ENCODE measurements at places on chromosomes 3 and 15.

DNA sequence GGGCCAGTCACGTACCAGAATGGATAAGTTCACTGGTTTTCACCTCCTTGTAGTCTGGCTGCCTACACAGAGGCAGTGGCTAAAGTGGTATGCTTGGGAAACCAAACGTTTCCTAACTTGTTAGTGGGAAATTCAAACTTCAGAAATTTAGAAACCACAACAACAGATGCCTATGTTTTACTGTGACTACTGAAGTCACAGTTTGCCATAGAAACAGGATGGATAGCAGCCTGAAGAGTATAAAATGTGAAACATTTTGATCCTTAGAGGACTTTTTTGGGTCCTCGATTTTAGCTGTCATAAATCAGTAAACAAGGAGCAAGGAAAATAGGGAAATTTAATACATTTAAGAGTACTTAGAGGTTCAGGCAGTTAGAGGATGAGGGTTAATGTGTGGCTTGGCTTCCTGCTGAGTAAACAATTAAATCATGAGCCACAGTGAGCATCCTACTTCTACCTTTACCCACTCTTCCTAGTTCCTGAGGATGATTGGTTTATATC is 48.6 kb downstream of the CMSS1 start:
- peak; percentile 72 for DNase-seq

DNA sequence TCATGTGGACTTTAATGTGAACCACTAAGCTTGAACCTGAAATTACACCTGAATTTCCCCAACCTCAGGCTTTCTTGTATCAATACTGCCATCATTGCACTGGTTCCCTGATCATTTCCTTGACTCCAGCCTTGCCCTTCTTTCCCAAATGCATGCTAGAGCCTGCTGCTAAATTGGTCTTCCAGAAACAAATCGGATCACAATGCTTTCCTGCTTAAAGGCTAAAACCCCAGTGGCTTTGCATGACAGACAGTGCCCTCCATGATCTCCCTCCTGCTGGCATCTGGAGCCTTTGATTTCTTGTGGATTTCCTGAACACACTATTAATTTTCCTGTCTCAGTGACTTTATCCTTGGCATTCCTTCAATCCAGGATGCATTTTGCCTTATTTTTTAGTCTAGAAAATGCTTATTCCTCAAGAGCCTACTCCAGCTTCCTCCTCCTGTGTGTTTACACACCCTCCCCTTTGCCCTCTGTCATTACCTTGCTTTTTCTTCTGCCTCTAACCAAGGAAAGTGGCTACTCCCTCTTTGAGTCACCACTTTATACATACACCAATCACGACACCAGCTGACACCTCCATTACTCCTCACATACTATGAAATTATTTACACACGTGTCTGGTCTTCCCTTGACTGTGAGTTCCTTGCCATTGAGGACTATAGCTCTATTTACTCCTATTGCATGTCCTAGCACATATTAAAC is 214.6 kb downstream of the KCNAB1 start:
- DNase-seq: no peak

GRCh38 chr15:44654858-44655257 is 8.6 kb downstream of the SPG11 start:
- DNase-seq: peak; percentile 63

DNA sequence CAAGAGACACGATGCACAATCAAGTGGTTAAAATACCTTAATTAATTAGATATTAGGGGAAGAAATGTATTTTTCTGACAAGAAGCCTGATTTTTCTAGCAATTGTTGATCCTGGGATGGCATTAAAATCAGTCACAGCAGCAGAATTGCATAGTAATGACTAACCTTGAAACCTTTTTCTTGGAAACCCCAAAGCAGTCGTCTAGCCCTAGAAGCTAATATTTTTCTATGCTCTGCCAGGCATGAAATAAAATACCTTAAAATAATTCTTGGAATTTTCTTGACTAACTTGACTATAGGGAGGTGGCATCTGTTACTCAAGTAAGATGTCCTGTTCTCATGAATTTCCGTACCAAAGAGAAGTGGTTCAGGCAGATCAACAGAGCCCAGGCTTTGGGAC is 204.1 kb downstream of the THRB start:
- peak; percentile 37 for DNase-seq

DNA sequence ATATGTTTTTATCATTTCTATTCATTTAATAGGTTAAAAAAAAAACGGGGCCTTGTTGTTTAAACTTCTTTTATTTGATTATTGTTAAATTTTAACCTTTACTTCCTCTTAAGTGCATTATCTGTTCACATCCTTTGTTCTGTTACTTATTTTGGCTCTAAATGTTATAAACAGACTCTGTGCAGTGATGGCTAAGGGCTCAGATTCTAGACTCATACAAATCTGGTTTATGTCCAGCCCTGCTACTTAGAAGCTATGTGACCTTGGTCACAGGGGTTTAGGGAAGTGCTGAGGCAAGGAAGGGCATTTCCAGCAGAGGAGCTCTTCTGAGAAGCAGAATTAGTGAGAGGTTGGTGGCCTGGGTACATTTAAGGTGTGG is 55.3 kb upstream of the VILL start:
- no peak for DNase-seq

DNA sequence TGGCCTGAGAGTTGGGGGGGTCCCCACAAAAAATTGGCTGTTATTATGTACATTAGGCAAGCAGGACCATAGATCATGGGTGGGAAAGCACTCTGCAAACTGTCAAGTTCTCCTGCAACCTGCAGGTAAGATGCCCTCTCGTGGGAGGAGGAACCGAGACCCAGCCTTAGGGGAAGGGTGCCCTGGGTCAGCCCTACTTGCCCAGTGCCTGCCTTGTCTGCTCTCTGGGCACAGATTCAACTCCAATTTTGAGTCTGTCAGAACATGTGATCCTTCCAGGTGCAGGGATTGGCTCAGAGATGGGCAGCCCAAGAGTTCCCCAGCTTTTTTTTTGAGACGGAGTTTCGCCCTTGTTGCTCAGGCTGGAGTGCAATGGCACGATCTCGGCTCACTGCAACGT is 99.2 kb downstream of the PLXNA1 start:
- DNase-seq: no peak

Measured in fibroblast of skin of abdomen (primary cell).